NCI-H2107 (cell line): ENCODE measurements at places on chromosomes 4 and X.

DNA sequence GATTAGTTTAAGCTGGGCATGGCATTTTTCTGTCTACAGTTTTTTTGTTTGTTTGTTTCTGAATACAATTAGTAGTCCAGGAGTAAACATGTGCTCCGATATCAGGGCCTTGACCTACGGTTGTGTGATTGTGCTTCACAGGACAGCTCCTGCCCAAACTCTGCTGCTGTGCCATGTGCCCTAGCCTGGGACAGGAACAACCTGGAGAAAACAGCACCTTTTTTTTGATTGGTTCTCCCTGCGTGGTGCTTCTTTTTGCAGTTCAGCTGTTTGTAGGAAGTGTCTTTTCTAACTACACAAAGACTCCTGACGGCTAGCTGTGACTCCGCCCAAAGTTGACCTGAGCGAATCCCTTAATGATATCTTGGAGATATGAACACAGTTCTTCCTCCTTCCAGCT is 158.8 kb downstream of the ATP10D start:
- no peak for DNase-seq

GRCh38 chr4:61994036-61994435 is 793.9 kb downstream of the ADGRL3 start:
- DNase-seq: no peak

DNA sequence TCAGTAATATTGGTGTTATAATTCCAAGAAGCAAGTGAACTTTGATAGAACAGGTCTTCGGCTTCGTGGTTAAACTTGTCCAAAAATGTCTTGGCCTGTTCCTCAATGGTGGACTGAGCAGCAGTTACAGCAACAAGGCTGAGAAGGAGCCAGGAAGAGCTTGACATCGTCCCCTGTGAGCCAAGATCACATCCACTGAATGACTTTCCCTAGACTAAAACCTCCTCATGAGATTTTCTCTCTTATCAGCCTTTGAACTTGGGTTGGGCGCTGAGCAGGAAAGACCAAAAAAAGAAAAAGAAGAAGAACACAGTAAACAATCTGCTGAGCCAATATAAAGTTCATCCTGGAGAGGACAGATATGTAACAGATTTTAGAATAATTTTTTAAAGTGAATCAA is at the start of gene ACE2:
ACE2 (minus strand) TSS at position 216 of the 400 bp plus-strand sequence; CDS start at position 167, 49 bp downstream.
- DNase-seq: no peak

- DNase-seq: no peak
Measured at GRCh38 chrX:125203737-125204578, 115.7 kb upstream of the TEX13C start.

DNA sequence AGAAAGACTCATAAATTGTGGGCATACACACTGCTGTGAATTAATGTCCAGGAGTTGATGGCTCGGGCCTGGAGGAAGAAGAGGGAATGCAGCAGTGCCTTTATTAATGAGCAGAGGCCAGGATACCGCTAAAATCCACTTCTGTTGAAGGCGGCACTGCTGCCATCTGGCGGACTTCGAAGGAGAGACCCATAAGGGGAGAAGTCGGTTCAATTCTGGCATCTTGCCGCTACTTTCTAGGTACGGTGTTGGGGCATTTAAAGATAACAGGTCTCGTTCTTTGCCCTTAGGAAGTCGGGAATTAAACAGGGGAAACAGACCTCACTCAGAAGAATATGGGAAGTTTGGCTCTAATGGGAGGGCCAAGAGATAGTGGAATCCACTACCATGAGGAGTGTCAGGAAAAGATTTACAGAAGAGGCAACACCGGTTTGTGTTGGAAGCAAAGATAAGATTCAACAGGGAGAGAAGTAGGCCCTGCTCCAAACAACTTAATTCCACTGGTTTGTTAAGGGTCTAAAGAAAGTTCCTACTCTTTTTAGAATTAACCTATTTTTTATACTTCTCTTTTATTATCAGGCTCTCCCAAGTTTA is 133.6 kb upstream of the GIMD1 start:
- DNase-seq: peak; percentile 0

- DNase-seq: no peak
Measured at GRCh38 chr4:56723201-56723605, 42.1 kb upstream of the HOPX start.

DNA sequence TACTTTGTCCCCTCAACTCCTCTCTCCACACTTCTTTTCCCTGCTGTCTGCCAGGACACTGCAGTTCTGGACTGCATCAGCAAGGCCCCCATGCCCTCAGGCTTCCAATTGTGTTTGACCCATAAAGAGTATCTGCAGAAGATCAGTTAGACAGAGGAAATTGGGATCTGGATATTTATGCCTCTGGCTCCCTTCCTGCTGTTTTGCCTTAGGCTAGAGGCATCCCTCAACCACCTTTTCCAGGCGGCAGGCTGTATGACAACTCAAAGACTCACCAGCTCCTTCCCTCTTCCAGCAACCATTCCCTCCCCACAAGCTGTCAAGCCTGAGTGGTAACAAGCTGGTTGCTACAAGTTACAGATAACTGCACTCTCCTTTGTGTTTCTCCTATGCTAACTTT is 66.4 kb upstream of the NDP start:
- DNase-seq: no peak

GRCh38 chr4:185036842-185037241 is 18.6 kb downstream of the HELT start:
- DNase-seq: no peak

GRCh38 chrX:134443461-134443860 is 16.5 kb upstream of the HPRT1 start:
- no peak for DNase-seq

- DNase-seq: no peak
Measured at GRCh38 chr4:80454040-80454439, 118.5 kb downstream of the CFAP299 start.

DNA sequence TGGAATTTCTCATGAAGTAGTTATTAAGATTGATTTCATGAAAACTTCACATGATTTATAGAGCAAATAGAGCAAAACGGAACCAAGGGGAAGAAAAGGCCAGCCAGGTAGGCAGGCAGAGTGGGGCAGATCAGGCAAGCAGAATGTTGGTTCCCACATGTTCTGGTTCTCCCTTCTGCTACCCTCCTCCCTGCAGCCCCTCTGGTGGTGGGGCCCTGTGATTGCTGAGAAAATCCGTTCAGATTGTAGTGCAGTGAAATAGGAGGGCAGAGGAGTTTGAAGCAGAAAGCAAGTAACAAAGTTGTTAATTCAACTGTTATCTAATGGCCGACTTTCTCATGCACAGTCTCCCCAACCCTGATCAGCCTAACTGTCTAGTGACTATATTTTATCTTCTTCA is 185.3 kb downstream of the MID1IP1 start:
- DNase-seq: no peak

- no peak for DNase-seq
Measured at GRCh38 chr4:8009710-8010511, 70.2 kb upstream of the AFAP1 start.

DNA sequence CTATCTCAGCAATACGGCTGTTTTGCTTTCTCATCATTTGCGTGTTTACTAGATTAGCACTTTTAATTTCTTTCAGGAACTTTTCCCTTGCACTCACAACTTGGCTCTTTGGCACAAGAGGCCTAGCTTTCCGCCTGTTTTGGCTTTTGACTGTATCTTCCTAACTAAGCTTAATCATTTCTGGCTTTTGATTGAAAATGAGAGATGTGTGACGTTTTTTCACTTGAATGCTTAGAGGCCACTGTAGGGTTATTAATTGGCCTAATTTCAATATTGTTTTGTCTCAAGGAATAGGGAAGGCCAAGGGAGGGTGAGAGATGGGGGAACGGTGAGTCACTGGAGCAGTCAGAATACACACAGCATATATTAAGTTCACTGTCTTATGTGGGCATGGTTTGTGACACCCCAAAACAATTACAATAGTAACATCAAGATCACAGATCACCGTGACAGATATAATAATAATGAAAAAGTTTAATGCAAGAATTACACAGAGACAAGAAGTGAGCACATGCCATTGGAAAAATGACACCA is 27.3 kb downstream of the MND1 start:
- DNase-seq: no peak

DNA sequence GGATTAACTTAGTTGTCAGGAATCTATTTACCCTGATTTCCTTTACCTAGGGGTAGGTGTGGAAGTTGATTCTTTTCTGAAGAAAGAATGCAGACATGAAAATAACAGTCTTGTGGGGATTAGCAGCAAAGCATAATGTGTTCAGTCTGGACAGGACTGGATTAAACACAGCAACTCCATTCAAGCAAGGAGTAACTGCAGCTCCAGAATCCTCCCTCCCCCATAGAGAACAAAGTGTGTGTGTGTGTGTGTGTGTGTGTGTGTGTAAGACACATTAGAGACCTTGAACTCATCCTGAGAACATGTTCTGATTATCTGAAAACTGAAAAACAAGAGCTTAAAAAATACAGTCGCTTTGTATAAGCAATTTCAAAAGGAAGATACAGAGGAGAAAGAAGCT is 9.3 kb downstream of the C4orf54 start:
- no peak for DNase-seq

DNA sequence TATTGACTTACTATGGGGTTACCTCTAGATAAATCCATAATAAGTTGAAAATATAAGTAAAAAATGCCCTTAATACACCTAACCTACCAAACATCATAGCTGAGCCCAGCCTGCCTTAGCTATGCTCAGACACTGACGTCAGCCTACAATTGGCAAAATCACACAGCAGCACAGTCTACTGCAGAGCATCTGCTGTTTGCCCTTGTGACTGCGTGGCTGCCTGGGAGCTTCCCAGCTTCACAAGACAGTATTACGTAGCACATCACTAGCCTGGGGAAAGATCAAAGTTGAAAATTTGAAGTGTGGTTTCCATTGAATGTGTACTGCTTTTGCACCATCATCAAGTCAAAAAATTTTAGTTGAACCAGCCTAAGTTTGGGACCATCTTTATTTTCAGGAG is 8.8 kb downstream of the HTT-AS start:
- no peak for DNase-seq

DNA sequence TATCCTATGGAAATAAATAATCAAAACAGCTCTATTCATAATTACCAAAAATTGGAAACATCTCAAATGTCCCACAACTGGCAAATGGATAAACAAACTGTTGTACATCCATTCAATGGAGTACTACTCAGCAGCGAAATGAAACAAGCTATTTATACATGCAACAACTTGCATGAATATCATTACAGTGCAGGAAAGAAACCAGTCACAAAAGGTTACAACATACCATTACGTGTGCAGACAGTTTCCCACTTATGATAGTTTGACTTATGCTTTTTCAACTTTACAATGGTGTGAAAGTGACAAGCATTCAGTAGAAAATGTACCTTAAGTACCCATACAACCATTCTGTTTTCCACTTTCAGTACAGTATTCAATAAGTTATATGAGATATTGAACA is 82.3 kb downstream of the NEK1 start:
- DNase-seq: no peak

GRCh38 chr4:60926624-60927023 is 273.5 kb upstream of the ADGRL3 start:
- DNase-seq: no peak

DNA sequence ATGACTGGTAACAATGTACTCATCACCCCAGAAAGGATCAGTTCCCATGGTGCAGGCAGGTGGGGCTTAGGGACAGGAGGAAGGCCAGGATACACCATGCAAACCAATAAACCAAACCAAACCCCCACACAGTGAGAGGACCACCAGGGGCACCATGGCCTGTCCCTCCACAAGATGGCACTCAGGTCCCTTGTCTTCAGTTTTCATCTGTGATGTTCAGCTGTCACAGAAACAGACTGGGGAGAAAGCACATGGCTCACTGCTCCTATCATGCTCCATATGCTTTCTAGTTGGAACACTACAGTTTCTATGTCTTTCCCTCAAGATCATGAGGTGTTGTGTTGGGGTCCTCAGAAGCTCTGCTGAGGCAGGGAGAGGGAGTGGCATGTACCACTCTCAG is 10.1 kb downstream of the HS3ST1 start:
- DNase-seq: no peak
